ENCODE measurements at places on chromosomes 2 and 18.

DNA sequence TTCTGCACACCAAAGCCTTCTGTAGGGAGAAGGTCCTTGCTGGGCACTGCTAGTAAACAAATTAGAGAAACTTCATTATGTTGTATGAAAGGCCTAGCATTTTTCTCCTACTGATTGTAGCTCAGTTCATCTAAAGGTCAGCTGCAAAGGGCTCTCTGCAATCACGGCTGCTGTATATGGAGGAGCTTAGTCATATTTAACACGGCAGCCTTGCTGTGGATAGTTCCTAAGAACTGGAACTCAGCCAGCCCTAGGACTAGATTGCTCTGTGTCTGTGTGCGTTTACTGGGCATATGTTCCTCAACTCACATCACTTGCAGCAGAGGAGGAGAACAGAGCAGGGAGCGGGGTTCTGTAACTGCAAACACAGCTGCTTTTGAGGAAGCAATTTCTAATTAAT lies 1103.9 kb upstream of the KLHL29 start:
- no peak for DNase-seq

- DNase-seq, result no peak
These were observed 243.9 kb upstream of the SIX2 start for GRCh38 chr2:45253151-45253550.

GRCh38 chr2:205836477-205837221 lies 154.3 kb downstream of the NRP2 start:
- DNase-seq, result no peak

DNA sequence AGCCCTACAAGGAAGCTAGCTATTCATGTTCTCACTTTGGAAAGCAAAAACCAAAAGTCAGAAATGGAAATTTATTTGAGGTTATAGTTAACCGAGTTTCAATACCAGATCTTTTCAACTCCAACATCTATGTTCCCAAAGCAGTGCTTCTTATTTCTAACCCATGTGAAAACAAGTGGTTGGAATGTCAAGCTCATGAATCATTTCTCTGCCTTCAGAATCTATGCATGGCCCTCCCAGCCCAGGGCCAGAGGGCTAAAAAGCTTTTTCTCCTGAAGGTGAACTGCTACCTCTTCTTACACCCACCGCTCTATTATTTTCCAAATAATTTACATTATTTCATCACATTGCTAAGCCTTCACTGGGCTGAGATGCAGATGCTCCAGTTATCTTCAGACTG lies 158.4 kb downstream of the SP3 start:
- no peak for DNase-seq

GRCh38 chr18:76055578-76055977 lies 439.5 kb downstream of the ZNF516 start:
- no peak for DNase-seq

- no peak for DNase-seq
These were observed 314.1 kb upstream of the TRIB2 start for GRCh38 chr2:12402440-12403139.

DNA sequence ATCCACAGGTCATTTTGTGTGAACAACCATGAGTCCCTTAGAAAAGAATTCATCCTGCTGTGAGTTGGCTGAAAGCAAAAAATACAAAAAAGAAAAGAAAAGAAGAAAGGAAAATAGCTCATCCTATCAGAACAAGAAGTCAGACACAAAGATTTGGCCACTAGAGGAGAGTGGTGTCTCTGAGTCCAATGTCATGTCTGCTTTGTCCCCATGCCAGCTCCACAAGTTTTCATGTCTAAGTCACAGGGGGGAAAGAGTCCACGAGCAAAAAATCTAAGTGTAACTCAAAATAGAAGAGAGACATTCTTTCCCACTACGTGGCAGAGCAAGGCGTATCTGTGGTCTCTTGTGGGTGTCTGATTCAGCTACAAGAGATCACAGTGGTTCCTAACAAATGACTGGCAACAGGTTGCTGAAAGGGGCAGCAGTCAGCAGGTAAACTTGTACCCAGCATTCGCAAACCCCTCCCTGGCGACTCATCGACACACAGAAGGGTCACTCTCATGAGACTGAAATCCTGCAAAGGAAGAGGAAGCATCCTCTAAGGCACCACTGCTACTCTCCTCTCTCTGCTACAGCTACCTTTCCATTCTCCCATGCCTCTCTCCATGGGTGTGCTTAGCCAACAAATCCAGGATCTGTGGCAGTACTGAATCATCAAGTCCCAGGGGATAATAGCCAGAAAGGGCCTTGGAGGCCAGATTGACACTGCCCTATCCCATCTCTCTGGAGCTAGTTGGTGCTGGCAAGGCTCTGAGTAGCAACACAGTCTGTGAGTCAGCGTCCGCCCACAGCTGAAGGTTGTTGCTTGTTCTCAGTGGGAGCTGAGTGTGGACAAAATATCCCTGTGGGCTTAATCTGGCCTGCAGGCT lies 123.0 kb upstream of the SLC39A10 start:
- DNase-seq, result peak; percentile 82

DNA sequence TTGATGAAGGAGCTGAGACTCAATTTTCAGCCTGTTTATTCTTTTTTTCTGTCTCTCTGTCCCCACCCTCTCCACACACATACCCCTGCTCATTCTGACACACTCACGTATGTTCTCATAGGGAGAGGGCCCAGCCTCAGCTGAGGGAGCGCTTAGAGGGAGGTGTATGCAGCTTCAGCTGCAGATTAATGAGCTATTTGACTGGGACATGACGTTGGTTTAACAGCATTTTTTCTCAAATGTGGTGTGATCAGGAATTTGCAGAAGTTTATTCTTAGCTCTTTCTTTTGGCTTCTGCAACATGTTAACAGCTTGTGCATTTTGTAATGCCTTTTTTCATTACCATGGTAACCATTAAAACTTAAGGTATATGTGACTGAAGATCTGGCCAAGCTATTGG lies 1547.1 kb upstream of the PIK3C3 start:
- DNase-seq, result no peak

DNA sequence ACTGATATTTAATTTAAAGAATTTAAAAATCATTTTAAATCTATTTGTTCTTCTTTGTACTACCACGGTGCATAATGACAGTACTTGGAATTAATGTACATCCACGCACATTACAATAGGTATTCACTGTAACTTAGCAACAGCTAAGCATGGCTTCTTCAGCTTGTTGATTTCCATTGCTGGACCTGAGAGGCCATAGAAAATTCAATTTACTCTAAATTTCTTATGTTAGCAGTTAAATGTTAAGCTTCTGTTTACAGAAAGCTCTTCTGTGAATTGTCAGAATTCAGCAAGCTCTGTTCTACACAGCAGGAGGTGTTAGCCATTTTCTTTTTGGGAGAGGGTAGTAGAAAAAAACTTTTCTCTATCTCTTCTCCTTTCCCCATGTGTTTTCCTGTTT lies 1149.3 kb upstream of the CDH2 start:
- DNase-seq, result no peak

GRCh38 chr2:223996391-223996790 lies 39.1 kb downstream of the MRPL44 start:
- DNase-seq, result no peak

- DNase-seq, result peak; percentile 78
These were observed 110.5 kb downstream of the TCF4 start for GRCh38 chr18:55477499-55477859.

GRCh38 chr2:19360966-19361321 lies 2.5 kb upstream of the OSR1 start:
- no peak for DNase-seq

DNA sequence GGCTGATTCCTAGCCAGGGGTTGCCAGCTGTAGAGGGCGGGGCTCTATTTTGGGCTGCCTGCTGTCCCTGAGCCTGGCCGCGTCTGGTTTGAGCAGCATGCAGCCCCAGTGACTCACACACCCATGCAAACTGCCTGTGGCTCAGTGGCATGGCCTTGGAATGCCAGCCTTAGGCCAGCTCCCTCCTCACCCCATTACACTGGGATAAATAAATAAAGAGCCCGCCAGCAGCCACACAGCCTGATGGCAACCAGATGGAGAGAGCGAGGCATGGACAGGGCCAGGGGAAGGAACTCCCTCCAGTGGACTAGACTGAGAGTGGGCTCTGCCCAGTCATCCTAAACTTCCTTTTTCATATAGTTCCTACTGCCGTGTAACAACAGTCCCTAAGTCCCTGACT lies 18.3 kb downstream of the NHEJ1 start:
- peak; percentile 92 for DNase-seq

GRCh38 chr2:129775952-129776653 lies 203.4 kb upstream of the RAB6C start:
- no peak for DNase-seq

GRCh38 chr2:36982467-36982866 lies 16.1 kb upstream of the STRN start:
- no peak for DNase-seq

GRCh38 chr2:111185361-111186022 lies 64.8 kb downstream of the BCL2L11 start:
- DNase-seq, result no peak

DNA sequence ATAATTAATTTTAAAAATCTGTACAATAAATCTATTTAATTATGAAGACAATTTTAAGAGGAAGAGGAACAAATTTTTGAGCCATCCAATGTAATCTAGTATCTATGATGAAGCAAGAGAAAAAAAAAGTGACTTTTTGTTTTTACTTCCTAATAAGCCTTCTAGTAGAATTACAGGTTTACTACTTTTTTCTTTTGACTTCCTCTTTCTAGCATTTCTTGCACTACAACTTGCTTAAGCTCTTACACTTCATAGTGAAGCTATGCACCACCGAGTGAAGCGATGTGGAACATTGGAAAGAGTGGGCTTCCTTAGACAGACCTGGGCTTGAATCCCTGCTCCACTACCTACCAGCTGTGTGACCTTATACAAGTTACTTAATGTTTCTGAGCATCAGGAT lies 2.1 kb downstream of the SERPINB2 start:
- no peak for DNase-seq

GRCh38 chr2:74537140-74537539 lies 7.4 kb downstream of the HTRA2 start:
- no peak for DNase-seq

GRCh38 chr2:216588861-216589710 lies 44.1 kb upstream of the IGFBP2 start:
- no peak for DNase-seq

DNA sequence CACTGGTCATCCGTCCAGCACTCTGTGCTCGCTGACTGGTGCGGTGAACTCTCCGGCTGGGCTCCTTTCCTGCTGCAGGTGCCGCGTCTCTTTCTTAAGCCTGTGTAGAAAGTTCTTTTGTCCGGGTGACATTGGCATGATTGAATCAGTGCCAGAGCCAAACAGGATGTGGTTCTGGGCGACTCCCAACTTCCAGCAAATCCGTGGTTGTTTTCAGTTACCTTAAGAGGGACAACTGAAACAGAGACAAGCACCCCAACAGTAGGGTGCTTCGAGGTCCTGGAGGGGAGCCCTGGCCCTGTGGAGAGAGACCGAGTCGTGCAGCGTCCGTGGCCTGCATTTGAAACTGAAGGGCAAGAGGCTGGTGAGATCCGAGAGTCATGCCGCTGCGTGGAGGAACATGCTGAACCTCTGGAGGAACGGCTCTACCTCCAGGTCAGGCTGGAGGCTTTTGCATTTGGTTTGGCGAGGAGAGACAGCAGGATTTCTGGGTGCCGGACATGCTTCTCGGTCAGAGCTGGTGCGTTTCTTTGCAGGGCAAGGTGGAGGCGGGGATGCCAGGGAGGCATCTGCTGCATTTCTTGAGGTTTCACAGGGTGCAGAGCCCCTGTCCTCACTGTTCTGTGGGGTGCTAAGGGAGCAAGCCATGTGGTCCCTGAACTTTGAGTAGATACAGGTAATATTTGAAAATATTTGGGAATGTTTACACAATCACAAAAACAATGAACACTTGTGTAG lies 26.8 kb downstream of the SH3BP4 start:
- peak; percentile 37 for DNase-seq

GRCh38 chr2:11102956-11103860 lies 52.1 kb upstream of the SLC66A3 start:
- no peak for DNase-seq

DNA sequence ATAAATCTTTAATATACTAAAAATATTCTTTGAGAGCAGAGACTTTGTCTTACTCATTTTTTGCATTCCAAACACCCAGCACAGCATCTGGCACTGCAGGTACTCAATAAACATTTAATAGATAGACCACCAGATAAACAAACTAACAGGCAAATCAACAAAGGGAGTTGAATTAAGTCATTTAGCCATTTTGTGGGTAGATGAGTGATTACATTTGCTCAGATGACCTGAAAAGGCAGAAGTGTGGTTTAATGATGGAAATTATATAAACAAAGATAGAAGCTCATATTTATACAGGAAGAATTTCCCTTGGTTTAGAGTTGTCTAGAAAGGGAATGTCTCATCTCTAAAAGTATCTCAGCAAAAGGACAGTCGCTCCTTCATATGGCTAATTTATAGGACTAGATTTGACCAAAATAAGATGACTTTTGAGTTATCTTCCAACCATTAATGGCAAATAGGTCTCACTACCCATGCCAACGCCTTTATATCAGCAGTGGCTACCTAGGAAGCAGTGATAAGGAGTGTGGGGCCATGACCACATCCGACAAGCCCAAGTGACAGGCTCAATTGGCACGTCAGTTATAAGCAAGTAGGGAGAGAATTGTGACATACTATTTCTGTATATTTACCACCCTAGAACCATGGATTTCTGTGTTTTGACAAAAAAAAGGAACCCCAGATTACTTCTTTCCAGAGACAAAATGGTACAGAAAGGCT lies 173.5 kb downstream of the ATAD2B start:
- no peak for DNase-seq

DNA sequence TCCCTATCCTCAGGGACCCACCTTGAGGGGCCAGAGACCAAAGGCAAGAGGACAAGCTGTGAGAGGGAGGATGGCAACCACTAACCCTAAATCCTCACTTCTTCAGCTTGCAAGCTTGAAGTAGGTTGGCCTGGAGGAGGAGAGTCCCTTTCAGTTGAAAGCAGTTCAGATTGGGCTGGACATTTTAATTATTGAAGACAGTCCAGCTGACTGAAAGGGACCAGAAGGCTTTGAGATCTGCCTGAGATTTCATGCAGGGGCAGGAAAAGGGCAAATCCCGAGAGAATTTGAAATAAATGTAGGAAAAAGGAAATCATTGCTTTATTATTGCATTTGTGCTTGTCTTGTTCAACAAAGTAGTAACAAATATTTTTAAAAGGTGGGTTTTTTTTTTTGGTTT lies 118.9 kb upstream of the STON1 start:
- DNase-seq, result no peak

- DNase-seq, result peak; percentile 83
These were observed 635 bp downstream of the SLC3A1 start for GRCh38 chr2:44275927-44276303.

DNA sequence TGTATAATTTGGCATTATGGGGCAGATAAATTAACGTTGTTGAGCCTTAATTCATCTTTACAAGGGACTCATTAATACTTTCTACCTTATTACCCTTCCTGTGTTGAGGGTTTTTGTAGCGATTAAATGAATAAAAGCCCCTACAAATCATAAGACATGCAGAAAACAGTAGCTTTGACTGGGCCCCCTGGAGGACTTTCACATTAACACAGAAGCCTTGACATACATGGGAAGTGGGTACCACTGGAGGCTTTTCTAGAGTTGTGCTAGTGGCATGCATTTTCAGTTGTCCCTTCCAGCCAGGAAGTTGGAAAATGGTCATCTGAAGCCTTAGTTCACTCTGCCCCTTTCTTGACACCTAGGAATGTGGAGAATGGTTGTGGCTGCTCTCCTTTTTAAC lies 30.2 kb downstream of the MTA3 start:
- DNase-seq, result no peak
